ENCODE measurements at places on chromosomes 7 and 10.

- peak; percentile 3 for DNase-seq
- no peak overlapping the region for H3K4me3 ChIP-seq
- 0 out of 2 replicates have a peak overlapping the region, but pooled peaks have one; percentile 24 for H3K27ac ChIP-seq
- H3K36me3 ChIP-seq: no peaks in the 10 kb centered on the region
These were observed 258.9 kb upstream of the NPY start for GRCh38 chr7:24025094-24025493.

GRCh38 chr10:30034433-30035137, 24.8 kb downstream of the JCAD start:
- peak overlapping the region; percentile 5 for H3K27ac ChIP-seq
- H3K4me3 ChIP-seq: peak overlapping the region; percentile 17
- peak; percentile 41 for DNase-seq
- no peaks in the 10 kb centered on the region for H3K36me3 ChIP-seq
- no peaks in the 10 kb centered on the region for H3K27me3 ChIP-seq

GRCh38 chr7:70502117-70502863, 629.7 kb upstream of the GALNT17 start:
- no peak for DNase-seq
- H3K4me3 ChIP-seq: no peak overlapping the region
- no peak overlapping the region for H3K27ac ChIP-seq
- H3K27me3 ChIP-seq: no peaks in the 10 kb centered on the region

- DNase-seq: no peak
- H3K27ac ChIP-seq: no peak overlapping the region
- H3K36me3 ChIP-seq: no peaks in the 10 kb centered on the region
- H3K27me3 ChIP-seq: no peaks in the 10 kb centered on the region
These were observed 112.2 kb downstream of the MGMT start for GRCh38 chr10:129579228-129579627.

DNA sequence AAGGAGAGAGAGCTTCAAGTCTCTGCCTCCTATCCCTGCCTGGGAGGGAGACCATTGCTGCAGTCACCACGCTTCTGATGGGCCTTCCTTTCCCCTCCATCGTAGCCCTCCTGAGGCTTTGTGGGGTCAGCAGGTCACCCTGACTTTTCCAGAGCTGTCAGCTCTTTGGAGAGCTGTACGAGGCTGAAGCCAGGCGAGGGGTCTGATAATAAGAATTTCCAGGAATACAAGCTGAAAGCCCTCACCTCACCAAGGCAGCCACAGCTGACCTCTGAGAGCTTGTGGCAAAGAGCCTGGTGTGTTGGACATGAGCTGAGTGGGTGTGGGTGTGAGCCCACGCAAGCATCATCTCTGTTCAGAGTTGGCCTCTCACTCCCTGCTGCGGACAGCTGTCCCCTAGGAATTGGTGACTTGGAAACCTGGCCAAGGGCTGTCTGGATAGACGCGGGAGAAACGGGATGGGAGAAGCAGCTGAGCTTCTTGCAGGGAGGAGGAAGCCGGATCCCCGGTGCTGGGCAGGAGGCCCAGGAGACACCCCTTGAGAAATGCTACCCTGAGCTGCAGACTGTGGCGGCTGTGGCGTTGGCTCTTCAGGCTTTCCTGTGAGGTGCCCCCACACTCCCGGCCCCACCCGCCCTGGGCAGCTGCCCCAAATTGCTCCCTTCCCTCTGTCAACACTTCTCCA, 122.1 kb upstream of the BTBD16 start:
- no peak for DNase-seq
- H3K4me1 ChIP-seq: 0 out of 2 replicates have a peak, but pooled peaks cover 4% of the 10 kb centered on the region
- H3K27me3 ChIP-seq: no peaks in the 10 kb centered on the region
- no peak overlapping the region for H3K27ac ChIP-seq

GRCh38 chr10:120691625-120692024, 159.5 kb upstream of the WDR11 start:
- DNase-seq: no peak
- H3K36me3 ChIP-seq: no peaks in the 10 kb centered on the region
- H3K4me3 ChIP-seq: no peak overlapping the region
- H3K27ac ChIP-seq: no peak overlapping the region

DNA sequence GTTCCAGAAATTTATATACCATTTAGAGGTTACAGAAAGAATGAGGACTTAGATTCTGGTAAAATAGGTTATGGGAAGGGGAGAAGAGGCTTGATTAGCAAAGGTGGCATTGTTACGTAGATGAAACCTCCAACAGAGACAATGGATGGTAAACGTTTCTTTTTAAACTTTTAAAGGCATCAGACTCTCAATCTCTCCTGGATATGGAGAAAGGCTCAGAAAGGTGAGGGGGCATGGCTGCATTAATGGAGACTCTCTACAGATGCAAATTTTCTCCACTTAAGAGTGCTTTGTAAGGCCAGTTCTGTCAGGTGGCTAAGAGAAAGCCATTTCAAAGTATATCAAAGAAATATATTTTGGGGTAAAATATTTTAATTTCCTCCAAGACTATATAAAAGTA, 240.9 kb upstream of the PTER start:
- no peaks in the 10 kb centered on the region for H3K27me3 ChIP-seq
- DNase-seq: peak; percentile 81
- peak overlapping the region; percentile 82 for H3K27ac ChIP-seq
- H3K4me3 ChIP-seq: peak overlapping the region; percentile 18

DNA sequence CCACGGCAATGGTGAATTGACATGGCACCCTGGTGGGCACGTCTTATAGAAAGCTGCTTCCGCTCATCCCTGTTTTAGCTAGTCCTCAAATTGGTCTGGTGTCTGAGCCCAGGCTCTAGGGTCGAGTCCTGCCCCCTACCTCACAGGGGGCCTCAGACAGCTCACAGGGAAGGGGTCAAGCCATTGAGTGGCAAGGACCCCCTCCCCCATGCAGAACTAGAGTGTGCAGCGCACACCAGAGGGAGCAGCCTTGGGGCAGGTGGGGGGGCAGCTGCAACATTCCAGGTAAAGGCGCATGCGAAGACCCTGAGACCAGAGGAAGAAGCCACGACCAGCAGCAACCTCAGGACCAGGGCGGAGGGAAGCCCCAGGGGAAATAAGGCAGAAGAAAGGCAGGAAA, 240.4 kb upstream of the PPP2R2D start:
- H3K4me3 ChIP-seq: no peak overlapping the region
- H3K27ac ChIP-seq: no peak overlapping the region
- no peaks in the 10 kb centered on the region for H3K27me3 ChIP-seq

DNA sequence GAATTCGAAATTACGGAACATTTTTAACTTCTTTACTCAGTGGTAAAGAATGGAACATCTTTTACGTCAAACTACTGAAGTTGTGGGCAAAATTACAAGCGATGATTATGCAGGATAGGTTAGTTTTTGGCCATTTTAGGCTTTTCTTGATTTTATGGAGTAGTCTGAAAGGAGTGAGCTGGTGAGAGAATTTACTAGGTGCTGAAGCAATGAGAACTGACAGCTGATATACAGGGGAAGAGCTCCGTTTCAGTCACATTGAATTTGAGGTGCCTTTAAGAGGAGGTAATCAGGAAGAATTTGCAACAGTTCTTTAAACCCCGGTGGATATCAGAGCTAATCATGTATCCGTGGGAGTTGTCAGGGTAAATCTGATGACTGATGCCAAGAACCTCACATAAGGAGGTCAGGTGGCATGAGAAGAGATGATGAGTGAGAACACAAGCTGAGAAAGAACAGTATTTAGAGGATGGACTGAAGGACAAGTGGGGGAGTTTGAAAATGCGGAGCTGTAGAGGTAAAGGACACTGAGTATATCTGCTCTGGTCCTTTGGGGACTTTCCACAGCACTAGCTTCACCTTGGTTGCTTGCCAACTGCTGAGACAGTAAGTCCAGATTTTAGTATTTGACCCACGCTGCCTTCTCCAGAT, 104.3 kb downstream of the AHR start:
- H3K27ac ChIP-seq: no peak overlapping the region
- no peak for DNase-seq
- H3K36me3 ChIP-seq: no peaks in the 10 kb centered on the region

DNA sequence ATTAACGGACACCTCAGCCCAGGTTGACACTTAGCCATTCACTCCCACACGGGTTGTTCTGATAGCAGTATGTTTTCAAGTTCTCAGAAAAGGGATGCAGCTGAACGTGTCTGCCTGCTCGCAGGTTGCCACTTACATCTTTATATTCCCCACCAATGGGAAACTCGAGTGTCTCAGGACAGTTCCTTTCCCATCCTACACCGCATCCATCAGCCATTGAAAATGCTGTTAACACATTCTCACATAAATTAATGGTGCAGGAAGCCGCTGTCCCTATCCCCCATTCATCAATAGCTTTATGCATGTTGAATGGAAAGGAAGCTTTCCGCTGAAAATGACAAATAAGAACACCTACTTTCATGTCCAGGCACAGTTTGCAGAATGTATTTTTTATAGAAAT, 1.7 kb upstream of the FGFR2 start:
- H3K4me1 ChIP-seq: peaks cover 36% of the 10 kb centered on the region
- peak overlapping the region; percentile 51 for H3K4me3 ChIP-seq
- H3K36me3 ChIP-seq: 0 out of 2 replicates have a peak, but pooled peaks cover 2% of the 10 kb centered on the region
- peak; percentile 45 for DNase-seq
- no peak overlapping the region for H3K27ac ChIP-seq
- H3K27me3 ChIP-seq: no peaks in the 10 kb centered on the region

- H3K36me3 ChIP-seq: no peaks in the 10 kb centered on the region
- no peaks in the 10 kb centered on the region for H3K27me3 ChIP-seq
- no peak overlapping the region for H3K27ac ChIP-seq
- peaks cover 4% of the 10 kb centered on the region for H3K4me1 ChIP-seq
- no peak overlapping the region for H3K4me3 ChIP-seq
These were observed 26.5 kb downstream of the PDE1C start for GRCh38 chr7:32043688-32044087.

DNA sequence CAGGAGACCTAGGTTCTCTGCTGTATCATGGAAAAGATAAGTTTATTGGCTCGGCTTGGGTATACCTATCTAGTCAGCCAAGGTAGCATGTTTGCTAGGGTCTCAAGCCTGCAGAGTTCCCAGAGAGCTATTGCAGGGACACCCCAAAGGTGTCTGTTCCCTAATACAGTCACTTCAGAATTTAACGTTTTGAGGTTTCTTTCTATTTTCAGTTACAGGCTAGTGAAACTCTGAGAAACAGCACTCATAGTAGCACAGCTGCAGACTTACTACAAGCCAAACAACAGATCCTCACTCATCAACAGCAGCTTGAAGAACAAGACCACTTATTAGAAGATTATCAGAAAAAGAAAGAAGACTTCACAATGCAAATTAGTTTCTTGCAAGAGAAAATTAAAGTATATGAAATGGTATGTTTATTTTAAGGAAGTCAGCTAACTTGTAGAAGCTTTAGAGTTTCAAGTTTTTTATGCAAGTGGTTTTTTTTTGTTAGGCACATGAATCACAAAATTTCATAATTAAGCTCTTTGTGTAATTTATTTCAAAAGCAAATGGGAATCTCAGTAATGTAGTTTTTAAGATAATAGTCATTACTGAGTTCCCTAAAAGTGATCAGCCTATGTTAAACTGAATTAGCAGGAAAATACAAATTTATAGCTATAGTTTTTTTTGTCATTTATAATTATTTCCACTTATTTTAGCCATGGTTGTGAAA, 54.9 kb downstream of the AKAP9 start:
- no peak overlapping the region for H3K27ac ChIP-seq
- H3K27me3 ChIP-seq: no peaks in the 10 kb centered on the region
- peaks cover 9% of the 10 kb centered on the region for H3K36me3 ChIP-seq
- no peak overlapping the region for H3K4me3 ChIP-seq
- no peak for DNase-seq

- no peak overlapping the region for H3K27ac ChIP-seq
- no peaks in the 10 kb centered on the region for H3K4me1 ChIP-seq
- no peaks in the 10 kb centered on the region for H3K27me3 ChIP-seq
- no peak for DNase-seq
- no peaks in the 10 kb centered on the region for H3K36me3 ChIP-seq
These were observed 146.0 kb upstream of the GNAI1 start for GRCh38 chr7:79988653-79989052.

- H3K27ac ChIP-seq: no peak overlapping the region
- no peak overlapping the region for H3K4me3 ChIP-seq
- H3K4me1 ChIP-seq: no peaks in the 10 kb centered on the region
- no peaks in the 10 kb centered on the region for H3K36me3 ChIP-seq
- H3K27me3 ChIP-seq: no peaks in the 10 kb centered on the region
- no peak for DNase-seq
These were observed 823.0 kb downstream of the REEP3 start for GRCh38 chr10:64344211-64344610.

- H3K4me1 ChIP-seq: 0 out of 2 replicates have a peak, but pooled peaks cover 6% of the 10 kb centered on the region
- no peak for DNase-seq
- H3K36me3 ChIP-seq: no peaks in the 10 kb centered on the region
- no peak overlapping the region for H3K4me3 ChIP-seq
- H3K27me3 ChIP-seq: no peaks in the 10 kb centered on the region
These were observed 93.1 kb upstream of the ZPBP start for GRCh38 chr7:50185951-50186682.

GRCh38 chr7:110209884-110210283, 881.0 kb upstream of the LRRN3 start:
- H3K4me1 ChIP-seq: no peaks in the 10 kb centered on the region
- no peak overlapping the region for H3K4me3 ChIP-seq
- H3K27me3 ChIP-seq: no peaks in the 10 kb centered on the region
- no peaks in the 10 kb centered on the region for H3K36me3 ChIP-seq
- DNase-seq: no peak

DNA sequence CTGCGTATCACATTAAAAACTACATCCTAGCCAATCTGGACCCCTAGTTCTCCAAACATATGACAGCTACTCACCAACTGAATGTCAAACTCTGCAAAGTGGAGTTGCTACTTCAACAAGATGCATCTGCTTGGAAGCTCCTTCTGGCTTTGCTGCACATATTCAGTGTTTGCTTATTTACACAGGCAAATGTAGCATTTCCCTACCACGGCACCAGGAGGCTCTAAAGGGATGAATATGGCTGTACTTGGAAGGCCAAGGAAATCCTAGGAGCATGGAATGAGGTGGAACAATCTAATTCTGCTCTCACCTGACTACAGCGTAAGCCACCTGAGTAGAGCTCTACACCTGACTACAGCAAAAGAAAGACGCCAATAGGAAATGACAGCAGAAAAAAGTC, 39.7 kb downstream of the MTPAP start:
- no peak overlapping the region for H3K4me3 ChIP-seq
- DNase-seq: peak; percentile 12
- H3K27me3 ChIP-seq: no peaks in the 10 kb centered on the region
- no peaks in the 10 kb centered on the region for H3K4me1 ChIP-seq

DNA sequence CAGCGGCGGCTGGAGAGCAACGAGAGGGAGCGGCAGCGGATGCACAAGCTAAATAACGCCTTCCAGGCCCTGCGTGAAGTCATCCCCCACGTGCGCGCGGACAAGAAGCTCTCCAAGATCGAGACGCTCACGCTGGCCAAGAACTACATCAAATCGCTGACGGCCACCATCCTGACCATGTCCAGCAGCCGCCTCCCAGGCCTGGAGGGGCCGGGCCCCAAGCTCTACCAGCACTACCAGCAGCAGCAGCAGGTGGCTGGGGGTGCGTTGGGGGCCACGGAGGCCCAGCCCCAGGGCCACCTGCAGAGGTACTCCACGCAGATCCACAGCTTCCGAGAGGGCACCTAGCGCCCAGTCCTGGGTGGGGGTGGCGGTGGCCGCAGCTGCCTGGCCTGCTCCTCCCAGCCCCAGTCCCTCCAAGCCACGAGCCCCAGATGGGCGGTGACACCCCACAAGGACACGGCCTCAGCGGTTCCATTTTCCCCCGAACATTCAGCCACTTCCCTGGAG, 1.3 kb downstream of the BHLHA15 start:
- H3K27me3 ChIP-seq: no peaks in the 10 kb centered on the region
- H3K4me1 ChIP-seq: no peaks in the 10 kb centered on the region
- H3K36me3 ChIP-seq: no peaks in the 10 kb centered on the region
- no peak overlapping the region for H3K27ac ChIP-seq

- no peaks in the 10 kb centered on the region for H3K36me3 ChIP-seq
- H3K4me1 ChIP-seq: no peaks in the 10 kb centered on the region
- H3K4me3 ChIP-seq: no peak overlapping the region
- H3K27me3 ChIP-seq: no peaks in the 10 kb centered on the region
These were observed 332.6 kb upstream of the ZNF32 start for GRCh38 chr10:43981232-43981631.

GRCh38 chr7:134593530-134594392, 44.9 kb downstream of the AKR1B15 start:
- H3K27me3 ChIP-seq: no peaks in the 10 kb centered on the region
- no peak overlapping the region for H3K4me3 ChIP-seq
- H3K27ac ChIP-seq: no peak overlapping the region

All from GM23338 (cell line).